SJSA1 (cell line): ENCODE measurements at places on chromosomes 13 and 19. TPM values are rescaled to one million over a fixed set of nuclear protein-coding genes. Genes with fewer than 3 reads are reported as not detected.

- no peak for DNase-seq
- H3K4me3 ChIP-seq: no peak overlapping the region
- peaks cover 9% of the 10 kb centered on the region for H3K4me1 ChIP-seq
- H3K27ac ChIP-seq: no peak overlapping the region
Observed at GRCh38 chr19:57305056-57305455, 15.2 kb upstream of the ZNF543 start.

- H3K4me1 ChIP-seq: peaks cover 13% of the 10 kb centered on the region; the same call in 1 of the 2 replicates
- H3K27ac ChIP-seq: no peak overlapping the region
- no peak for DNase-seq
- H3K36me3 ChIP-seq: no peaks in the 10 kb centered on the region
Observed at GRCh38 chr13:27450921-27451471, 632 bp upstream of the MTIF3 start.

GRCh38 chr19:45146251-45146650 is 14.5 kb downstream of the NKPD1 start:
- H3K27ac ChIP-seq: no peak overlapping the region
- DNase-seq: no peak
- H3K36me3 ChIP-seq: peaks cover 42% of the 10 kb centered on the region

GRCh38 chr13:59112221-59112718 is 1051.5 kb downstream of the DIAPH3 start:
- DNase-seq: peak; percentile 87
- H3K27me3 ChIP-seq: no peaks in the 10 kb centered on the region
- peaks cover 24% of the 10 kb centered on the region for H3K4me1 ChIP-seq
- H3K36me3 ChIP-seq: no peaks in the 10 kb centered on the region
- H3K4me3 ChIP-seq: no peak overlapping the region

DNA sequence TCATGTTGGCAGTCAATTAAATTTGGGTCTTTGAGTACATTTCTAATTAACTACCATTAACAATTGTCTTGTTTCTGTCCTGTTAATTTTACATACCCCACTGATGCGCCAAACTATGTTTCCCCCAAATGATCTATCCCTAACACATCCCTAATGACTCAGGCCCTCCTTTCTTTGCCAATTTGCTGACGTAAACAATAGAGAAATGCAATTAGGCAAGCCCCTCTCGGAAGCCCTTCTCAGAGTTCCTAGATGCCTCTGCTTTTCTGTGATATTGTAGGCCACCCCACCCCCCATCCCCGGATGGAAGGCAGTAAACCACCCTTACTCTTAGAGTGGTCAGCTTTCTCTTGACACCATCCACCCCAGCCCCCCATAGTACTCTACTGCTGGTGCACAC is 74.2 kb downstream of the FLT1 start:
- H3K4me1 ChIP-seq: 0 out of 2 replicates have a peak, but pooled peaks cover 2% of the 10 kb centered on the region
- H3K27me3 ChIP-seq: no peaks in the 10 kb centered on the region
- no peak for DNase-seq
- no peaks in the 10 kb centered on the region for H3K36me3 ChIP-seq
- H3K4me3 ChIP-seq: no peak overlapping the region
- no peak overlapping the region for H3K27ac ChIP-seq

- peaks cover 82% of the 10 kb centered on the region for H3K36me3 ChIP-seq
- H3K27ac ChIP-seq: no peak overlapping the region
- DNase-seq: no peak
- no peaks in the 10 kb centered on the region for H3K27me3 ChIP-seq
Observed at GRCh38 chr19:3516675-3517207, 10.6 kb downstream of the FZR1 start.

DNA sequence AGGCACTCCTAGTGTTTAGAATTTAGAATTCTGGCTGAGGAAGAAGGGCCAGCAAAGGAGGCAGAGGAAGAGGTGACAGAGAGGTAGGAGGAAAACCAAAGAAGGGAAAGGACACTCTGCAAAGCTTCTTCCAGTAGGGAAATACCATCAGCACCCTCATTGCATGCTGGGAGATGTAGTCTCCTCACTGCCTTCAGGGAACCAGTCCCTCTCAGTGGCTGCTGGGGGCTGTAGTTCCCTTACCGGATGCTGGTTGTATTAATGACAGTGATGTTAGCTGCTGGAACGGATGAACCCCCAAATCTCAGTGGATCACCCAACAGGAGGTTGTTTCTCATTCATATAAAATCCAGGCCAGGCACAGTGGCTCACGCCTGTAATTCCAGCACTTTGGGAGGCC is 10.1 kb downstream of the GRIN2D start:
- H3K36me3 ChIP-seq: no peaks in the 10 kb centered on the region
- H3K27me3 ChIP-seq: no peaks in the 10 kb centered on the region
- peaks cover 9% of the 10 kb centered on the region for H3K4me1 ChIP-seq
- H3K4me3 ChIP-seq: no peak overlapping the region

- no peak for DNase-seq
- peaks cover 5% of the 10 kb centered on the region for H3K4me1 ChIP-seq
- no peak overlapping the region for H3K4me3 ChIP-seq
- H3K27ac ChIP-seq: no peak overlapping the region
Observed at GRCh38 chr19:15422296-15423075, 3.7 kb upstream of the AKAP8L start.

- H3K36me3 ChIP-seq: no peaks in the 10 kb centered on the region
- no peak overlapping the region for H3K27ac ChIP-seq
- H3K4me1 ChIP-seq: no peaks in the 10 kb centered on the region
- H3K27me3 ChIP-seq: no peaks in the 10 kb centered on the region
- no peak for DNase-seq
- no peak overlapping the region for H3K4me3 ChIP-seq
Observed at GRCh38 chr13:85411591-85411990, 387.6 kb downstream of the SLITRK6 start.

GRCh38 chr19:30873003-30873402 is 476.2 kb downstream of the TSHZ3 start:
- H3K4me1 ChIP-seq: no peaks in the 10 kb centered on the region
- H3K36me3 ChIP-seq: no peaks in the 10 kb centered on the region
- no peak overlapping the region for H3K27ac ChIP-seq
- no peaks in the 10 kb centered on the region for H3K27me3 ChIP-seq

GRCh38 chr19:18161636-18162002 is 8.7 kb downstream of the PIK3R2 start:
- peaks cover 53% of the 10 kb centered on the region for H3K36me3 ChIP-seq
- H3K4me1 ChIP-seq: peaks cover 6% of the 10 kb centered on the region
- no peak overlapping the region for H3K27ac ChIP-seq
- no peak for DNase-seq

DNA sequence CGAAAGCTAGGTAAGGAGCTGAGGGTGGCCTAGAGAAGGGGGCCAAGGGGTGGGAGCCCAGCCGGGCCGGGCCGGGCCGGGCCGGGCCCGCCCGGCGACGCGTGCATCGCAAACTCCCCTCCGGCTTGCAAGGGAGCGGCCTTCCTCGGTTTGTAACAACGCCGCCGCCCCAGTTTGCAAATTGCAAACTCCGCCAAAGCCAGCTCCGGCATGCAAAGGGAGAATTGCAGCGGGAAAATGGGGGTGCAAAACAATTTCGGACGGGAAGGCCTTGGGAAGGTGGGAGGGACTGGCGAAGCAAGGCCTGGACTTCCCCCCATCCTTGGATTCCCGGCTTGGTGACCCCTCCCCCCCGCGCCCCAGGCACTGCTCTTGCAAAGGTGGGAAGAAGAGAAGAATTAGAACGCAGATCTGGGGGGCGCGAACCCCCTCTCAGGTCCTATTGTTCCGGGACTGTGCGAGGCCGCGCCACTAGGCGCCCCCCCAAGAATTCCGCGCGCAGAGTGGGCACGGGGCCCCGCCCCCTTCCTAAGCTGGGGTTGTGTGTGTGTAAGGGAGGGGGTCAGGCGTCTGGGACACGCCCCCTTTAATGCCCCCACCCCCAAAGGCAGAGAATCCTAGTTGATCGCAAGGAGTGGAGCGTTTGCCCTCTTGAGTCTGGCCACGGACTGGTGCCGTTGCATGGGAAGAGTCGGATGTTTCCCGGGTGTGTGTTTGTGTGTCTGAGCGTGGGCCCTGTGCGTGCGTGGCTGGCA is 926 bp downstream of the PRR12 start:
- 0 out of 2 replicates have a peak overlapping the region, but pooled peaks have one; percentile 25 for H3K27ac ChIP-seq
- H3K4me1 ChIP-seq: peaks cover 22% of the 10 kb centered on the region
- H3K27me3 ChIP-seq: no peaks in the 10 kb centered on the region
- peaks cover 28% of the 10 kb centered on the region for H3K36me3 ChIP-seq
- DNase-seq: peak; percentile 66
- H3K4me3 ChIP-seq: peak overlapping the region; percentile 72

DNA sequence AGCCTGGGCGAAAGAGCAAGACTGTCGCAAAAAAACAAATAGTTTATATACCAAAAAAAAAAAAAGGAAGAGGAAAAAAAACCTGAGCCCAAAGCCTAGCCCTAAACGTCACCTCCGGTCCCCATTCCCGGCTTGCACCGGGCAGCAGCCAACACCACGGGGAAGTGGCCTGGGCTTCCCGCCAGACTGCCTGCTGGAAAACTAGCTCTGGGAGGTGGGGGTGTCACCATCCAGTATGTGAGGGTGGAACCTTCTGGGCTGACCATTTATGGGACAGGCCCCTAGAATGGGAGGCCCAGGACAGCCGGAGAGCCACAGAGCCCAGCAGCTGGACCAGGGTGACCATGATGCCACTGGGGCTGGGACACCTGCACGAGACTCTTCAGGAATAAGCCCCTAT is 37.3 kb downstream of the IL12RB1 start:
- H3K4me1 ChIP-seq: peaks cover 41% of the 10 kb centered on the region
- no peak for DNase-seq
- H3K27me3 ChIP-seq: no peaks in the 10 kb centered on the region

Gene RAX2
- total RNA-seq: not detected in 2 replicates

Gene STAP2
- total RNA-seq: 1.9 and 3.1 TPM in 2 replicates

Gene TUBA3C
- total RNA-seq: not detected in 2 replicates

Gene ZFR2
- total RNA-seq: not detected in 2 replicates

Gene ZNF587
- total RNA-seq: 12.3 and 13.3 TPM in 2 replicates

Gene KLK6
- not detected in 2 replicates for total RNA-seq

Gene ADGRE3
- total RNA-seq: not detected in 2 replicates

Gene NCLN
- 143 and 148 TPM in 2 replicates for total RNA-seq

Gene KCNN1
- not detected in 2 replicates for total RNA-seq

Gene LRRC25
- total RNA-seq: not detected in 2 replicates
